ENCODE measurements at places on chromosomes 3 and 15.
A peak's percentile ranks its signal among the peaks of the same experiment; 100 is the strongest.

GRCh38 chr3:174216019-174216418, 643.1 kb upstream of the NAALADL2 start:
- DNase-seq, result no peak

DNA sequence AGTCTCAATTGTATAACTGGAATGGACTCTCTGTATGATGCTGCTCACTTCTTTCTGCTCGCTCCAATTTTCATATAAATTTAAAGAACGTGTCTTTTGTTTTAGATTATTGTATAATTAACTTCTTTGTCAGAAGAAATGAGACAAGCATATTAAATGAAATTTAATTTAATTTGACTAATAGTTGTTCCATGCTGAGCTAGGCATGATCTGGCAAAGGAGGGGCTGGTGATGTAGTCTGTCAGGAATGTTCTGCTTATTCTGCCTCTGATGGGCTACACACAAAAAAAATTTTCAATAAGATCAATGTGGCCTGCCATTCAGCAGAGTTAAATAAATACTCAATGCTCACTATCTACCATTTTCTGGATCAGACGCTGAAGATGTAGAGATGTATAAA, 208.4 kb upstream of the CD96 start:
- no peak for DNase-seq

- DNase-seq, result no peak
Observed at GRCh38 chr3:64715211-64715982, 27.6 kb upstream of the ADAMTS9 start.

- no peak for DNase-seq
Observed at GRCh38 chr15:78822514-78822913, 11.2 kb upstream of the ADAMTS7 start.

DNA sequence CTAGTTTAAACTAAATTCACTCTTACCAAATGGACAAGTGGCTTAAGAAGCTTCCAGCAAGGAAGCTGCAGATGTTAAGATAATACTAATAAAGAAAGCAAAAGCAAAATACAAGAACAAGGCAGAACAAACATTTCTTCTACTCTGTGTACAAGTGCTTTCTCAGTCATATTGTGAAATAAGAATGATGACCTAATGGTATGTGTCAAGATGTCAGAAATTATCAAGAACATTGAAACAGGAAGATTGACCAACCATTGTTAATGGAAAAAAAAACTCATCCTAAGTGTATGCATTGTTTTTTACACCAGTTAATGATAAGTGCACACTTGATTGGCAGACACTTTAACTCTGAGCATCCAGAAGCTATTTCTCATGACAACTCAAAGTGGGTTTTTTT, 65.4 kb upstream of the P2RY1 start:
- no peak for DNase-seq

DNA sequence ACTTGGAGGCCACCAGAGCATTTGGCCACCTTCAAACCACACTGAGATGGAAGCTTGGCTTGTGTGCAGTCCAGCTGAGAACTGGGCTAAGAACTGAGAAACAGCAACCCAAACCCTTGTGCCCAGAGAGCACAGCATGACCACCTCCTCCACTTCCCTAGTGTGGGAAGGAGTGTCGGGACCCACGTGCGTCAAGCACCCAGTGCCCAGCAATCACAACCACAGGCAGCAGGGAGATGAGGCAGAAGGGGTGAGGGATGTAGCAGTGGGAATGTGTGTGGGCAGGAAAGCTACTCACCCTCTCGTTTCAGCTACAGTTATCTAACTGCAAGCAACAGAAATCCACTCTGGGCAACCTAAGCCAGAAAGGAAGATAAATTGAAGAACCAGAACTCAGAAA, 25.0 kb upstream of the RFTN1 start:
- no peak for DNase-seq

GRCh38 chr3:120022729-120023128, 71.5 kb downstream of the GSK3B start:
- no peak for DNase-seq

GRCh38 chr3:107884719-107885460, 205.9 kb downstream of the CD47 start:
- no peak for DNase-seq

- DNase-seq, result no peak
Observed at GRCh38 chr3:104604326-104605010, 762.2 kb upstream of the ALCAM start.

DNA sequence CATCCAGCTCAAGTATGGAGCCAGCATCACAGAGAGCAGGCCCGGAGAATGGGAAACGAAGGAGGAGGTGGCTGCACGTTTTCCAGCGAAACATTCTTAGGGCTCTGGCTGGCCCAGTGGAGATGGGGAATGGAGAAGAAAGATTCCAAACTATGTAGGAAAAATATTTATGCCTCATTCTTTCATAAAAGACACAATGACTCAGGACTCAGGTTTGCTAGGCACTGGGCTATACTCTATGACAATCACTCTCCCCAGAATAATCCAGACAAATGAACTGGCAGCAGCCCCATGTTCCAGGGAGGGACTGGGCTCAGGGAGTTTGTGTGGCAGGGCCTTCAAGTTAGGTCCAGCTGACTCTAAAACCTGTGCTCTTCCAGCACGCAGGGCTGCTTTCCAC, 110.8 kb upstream of the RAD18 start:
- no peak for DNase-seq

DNA sequence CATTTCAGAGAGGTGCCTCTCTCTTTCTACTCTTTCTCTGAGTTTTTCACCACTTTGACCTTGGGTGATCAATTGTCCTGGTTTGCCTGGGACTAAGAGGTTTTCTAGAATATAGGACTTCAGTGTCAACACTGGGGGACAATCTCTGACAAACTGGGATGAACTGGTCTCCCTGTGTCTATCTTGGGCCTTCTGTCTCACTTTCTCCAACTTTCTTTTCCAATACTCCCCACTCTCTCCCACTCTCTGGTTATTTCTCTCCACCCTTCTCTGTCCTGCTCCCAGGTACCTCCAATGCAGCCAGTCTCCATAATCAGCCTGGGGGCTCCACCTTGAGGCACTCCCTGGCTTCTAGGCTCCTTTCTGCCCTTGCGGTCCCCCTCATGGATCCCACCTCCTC, 4.7 kb upstream of the ITGA11 start:
- DNase-seq, result no peak

DNA sequence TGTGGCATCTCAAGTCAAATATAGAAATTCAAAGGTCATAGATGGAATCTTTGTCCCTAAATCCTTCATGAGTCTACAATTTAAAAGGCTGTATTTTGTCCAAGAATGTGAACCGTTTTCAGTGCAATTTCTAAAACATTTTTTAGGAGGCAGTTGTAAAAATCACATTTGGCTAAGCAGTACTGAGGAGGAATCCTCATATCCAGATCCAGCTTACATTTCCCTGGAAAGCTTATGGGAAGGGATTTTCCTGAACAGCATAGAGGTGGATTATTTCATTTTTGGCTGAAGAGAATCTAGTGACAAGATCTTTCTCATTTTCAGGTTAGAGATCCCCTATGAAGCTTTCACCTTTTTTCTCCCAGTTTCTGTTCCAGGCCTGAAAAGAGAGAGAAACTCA, 178.4 kb downstream of the POLR2M start:
- no peak for DNase-seq

- no peak for DNase-seq
Observed at GRCh38 chr3:176595307-176595706, 602.0 kb downstream of the TBL1XR1 start.

GRCh38 chr15:29692527-29692926, 129.7 kb downstream of the TJP1 start:
- DNase-seq, result no peak

- no peak for DNase-seq
Observed at GRCh38 chr3:20511863-20512505, 326.0 kb upstream of the SGO1 start.

- no peak for DNase-seq
Observed at GRCh38 chr15:29822684-29823459, 604 bp upstream of the TJP1 start.

GRCh38 chr3:34216711-34217335, 418.4 kb downstream of the PDCD6IP start:
- no peak for DNase-seq

DNA sequence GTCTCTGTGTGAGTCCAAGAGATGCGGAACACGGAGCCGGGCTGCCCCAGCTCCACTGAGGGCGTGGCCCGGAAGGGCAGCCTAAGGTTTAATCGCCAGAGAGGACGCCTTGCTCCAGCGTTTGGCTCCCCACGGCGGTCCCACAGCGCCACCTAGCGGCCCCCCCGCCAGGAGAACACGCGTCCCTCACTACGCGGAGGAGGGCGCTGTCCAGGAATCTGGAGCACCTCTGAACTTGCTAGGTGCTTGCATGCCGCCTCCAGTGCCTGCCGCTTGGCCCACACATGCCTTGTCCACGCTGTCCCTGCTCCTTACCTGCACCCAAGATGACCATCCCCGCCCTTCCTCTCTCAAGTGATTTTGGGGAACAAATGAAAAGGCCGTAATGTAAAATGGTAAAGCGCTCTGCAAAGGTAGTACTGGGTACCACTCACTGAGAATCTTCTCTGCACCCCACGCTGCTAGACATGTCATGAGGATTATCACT, 14.4 kb upstream of the MRPS22 start:
- DNase-seq, result peak; percentile 78

DNA sequence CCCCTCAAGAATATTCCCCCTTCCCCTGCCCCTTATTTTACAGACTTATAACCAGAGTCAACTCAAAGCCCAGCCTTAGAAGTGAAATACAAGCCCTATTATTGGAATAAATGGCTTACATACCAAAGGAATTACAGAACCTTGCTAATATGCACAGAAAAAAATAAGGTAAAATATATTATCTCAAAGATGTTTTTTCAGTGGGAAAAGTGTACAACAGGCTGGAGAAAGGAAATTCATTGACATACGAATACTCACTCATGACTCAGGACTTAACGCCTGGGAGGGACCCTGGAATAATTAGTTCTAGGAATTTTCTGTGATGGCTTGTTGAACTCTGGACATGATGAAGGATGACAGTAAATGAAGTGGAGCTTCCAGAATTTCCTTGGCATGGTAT, 27.0 kb downstream of the ARL14 start:
- no peak for DNase-seq

GRCh38 chr3:71994203-71994602, 209.3 kb upstream of the PROK2 start:
- no peak for DNase-seq

DNA sequence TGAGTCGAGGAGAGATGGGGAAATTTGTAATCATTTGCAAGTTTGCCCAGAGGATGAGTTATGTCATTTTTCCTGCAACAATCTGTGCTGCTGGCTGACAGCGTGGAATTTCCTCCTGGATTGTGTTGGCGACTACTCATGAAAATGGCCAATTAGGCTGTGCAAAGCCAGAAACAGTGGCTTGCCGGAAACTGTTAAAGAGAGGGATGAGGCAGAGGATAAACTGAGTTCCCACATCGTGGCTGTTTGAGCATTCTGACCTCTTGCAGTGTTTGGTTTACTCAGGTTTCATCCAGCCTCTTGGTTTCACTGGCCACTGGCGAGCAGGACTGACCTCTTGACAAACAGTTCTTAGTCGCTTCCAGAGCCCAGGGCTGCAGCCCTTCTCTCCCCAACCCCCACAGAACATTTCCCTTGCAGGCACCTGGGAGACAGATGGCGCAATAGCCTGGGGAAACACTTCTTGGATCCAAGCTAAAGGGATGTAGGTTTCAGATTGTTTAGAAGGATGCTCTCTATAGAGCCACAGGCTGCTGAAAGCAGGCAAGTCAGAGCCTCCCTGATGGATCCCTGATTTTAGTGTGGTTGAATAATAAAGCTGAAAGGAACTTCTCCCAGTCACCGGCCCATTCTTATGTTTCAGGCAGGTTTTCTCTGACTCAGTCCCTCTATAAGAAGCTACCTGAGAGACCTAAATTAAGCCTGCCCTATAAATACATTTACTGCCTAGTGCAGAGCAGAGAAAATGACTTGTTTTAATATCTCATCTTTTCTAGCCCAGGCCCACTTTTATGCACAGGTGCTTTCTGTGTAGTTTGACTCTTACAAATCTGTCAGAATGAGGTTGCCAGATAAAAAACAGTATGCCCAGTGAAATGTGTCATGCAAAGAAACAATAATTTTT, 92.8 kb upstream of the UBE2E1 start:
- no peak for DNase-seq

GRCh38 chr15:42544853-42545629, 3.6 kb downstream of the LRRC57 start:
- DNase-seq, result no peak

GRCh38 chr3:32630266-32630665, 54.7 kb upstream of the CNOT10 start:
- DNase-seq, result no peak

DNA sequence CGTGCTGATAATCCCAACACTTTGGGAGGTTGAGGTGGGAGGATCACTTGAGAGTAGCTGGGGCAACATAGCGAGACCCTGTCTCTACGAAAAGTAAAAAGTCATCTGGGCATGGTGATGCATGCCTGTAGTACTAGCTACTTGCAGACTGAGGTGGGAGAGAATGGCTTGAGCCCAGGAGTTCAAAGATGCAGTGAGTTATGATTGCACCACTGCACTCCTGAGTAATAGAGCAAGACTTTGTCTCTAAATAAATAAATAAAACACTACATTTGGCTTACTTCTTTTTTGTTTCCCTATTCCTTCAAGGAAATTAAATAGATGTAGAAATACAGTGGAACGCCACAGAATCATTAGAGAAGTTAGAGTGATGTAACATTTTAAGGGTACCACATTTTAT, 20.1 kb upstream of the LDHAL6B start:
- no peak for DNase-seq

GRCh38 chr3:126018995-126019394, 50.0 kb downstream of the ROPN1B start:
- no peak for DNase-seq

DNA sequence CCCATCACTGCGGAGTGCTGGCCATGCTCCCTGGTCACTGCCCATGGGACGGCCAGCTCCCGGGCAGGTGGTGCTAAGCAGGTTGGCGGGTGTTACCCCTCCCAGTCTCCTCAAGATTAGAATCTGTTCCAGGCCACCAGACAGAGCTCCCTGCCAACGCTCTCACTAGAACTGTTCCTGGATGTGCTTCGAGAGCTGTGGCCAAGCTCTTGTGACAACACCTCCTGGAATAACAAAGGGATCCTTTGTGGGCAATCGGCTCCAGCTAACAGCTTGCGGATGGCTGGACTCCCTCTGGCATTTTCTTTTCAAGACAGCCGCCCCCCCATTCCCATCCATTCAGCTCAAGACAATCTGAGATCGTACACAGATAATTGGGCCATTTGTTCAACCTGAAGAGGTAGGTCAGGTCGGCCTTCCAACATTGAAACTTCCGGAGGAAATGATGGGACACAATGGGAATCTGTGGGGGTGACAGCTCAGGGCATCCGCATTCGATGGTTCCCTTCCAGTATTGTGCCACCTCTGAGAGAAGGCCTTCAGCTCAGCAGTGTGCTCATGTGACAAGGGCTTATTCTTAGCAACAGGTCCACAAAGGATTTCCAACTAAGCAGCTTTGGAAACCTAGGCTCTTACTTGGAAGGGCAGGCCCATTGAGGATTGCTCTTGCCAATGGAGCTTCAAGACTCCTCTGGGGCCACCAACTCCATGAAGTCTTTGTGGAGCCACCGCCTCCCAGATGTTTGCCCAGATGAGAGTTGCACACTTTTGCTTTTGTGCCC, 11.6 kb upstream of the EPHB3 start:
- no peak for DNase-seq

GRCh38 chr15:75195766-75196241, 5.9 kb upstream of the C15orf39 start:
- no peak for DNase-seq

- DNase-seq, result no peak
Observed at GRCh38 chr3:114553949-114554593, 260.2 kb downstream of the TIGIT start.
